ENCODE measurements at places on chromosomes 12 and 14.

DNA sequence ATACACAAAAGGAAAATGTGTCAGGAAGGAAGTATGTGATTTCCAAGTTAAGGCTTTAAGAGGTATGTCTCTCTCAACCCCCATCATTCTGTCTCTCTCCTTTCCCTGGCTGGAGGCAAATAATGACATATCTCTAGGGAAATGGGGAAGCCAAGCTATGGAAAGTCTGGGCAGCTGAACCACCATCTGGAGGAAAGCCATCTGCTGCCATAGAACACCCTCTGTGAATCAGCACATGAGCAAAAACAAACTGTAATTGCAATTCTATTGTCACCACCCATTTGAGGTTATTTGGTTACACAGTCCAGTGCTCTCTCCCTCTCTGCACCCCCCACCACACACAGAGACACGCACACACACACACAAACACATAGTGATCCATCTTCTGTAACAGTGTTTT, 766.2 kb downstream of the FLRT2 start:
- peak; percentile 2 for DNase-seq

- DNase-seq, result no peak
These were observed 2.8 kb downstream of the TGM1 start for GRCh38 chr14:24260026-24260779.

DNA sequence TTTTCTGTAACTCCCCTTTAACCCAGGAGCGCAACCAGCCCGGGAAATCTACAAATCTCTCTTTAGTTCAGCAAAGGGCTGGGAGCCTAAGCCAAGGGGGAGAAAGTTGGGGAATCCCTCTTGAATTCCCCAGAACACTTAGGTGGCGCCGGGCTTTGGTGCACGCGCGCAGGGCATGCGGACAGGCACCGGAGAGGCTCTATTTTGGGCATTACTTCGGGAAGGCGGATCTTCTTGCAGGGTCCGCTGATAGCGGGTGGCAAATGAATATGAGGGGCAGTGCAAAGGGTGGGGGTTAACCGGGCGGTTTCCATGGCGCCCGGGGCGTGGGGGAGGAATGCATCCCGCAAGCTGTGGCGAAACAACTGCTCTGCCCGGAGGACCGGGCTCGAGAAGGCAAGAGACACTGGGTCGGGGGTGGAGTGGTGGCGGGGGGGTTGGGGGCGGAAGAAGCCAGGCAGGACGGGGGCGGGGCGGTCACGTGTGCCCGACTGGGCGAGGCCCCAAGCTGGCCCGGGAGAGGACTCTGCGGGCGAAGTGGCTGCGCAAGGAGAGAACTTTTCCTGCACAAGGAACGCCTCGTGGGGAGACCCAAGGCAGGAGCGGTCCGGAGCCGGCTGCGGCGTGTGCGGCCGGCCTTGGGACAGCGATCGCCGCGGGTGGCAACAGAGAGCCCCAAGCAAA, at the start of gene FLVCR2:
TSS of gene FLVCR2 (plus strand) at position 519 of the 684 bp plus-strand sequence. CDS start 353 bp downstream, outside the sequence.
- peak; percentile 20 for DNase-seq

DNA sequence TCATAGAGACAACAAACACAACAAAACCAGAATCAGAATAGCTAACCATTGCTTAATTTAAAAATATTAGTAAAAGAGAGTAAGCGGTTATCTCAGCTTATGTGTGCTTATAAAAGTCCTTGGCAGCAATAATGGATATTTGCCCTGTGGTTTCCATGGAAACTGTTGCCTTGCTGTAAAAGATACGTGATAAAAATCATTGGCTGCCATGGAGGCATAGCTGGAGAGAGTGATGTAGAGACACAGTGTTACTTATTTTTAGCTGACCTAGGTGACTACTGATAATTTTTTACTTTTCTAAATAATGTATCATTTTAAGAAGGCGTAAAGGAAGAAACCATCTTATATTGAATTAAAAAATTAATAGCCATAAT, 92.9 kb downstream of the ERC1 start:
- no peak for DNase-seq

DNA sequence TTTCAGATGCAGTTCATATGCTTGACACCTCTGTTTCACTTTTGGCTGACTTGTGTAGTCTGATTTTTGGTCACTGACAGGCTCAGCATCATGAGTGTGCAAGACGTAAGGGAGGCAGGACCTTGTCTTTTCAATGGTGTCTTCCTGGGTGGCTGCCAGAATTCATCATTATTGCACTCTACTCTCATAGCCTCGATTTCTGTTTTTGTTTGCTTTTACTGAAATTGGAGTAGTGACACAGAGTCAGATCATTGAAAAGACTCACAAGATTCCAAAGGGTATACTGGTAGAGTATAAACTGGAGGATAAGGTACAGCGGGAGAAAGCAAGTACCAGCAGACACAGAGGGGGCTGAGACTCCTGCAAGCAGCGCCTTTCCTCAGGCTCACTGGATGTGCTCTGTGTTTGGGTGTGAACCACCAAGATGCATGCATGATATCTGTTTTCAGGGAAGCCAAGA, 126.3 kb upstream of the FGD4 start:
- no peak for DNase-seq

- DNase-seq, result no peak
These were observed 45.1 kb upstream of the KITLG start for GRCh38 chr12:88625356-88625755.

DNA sequence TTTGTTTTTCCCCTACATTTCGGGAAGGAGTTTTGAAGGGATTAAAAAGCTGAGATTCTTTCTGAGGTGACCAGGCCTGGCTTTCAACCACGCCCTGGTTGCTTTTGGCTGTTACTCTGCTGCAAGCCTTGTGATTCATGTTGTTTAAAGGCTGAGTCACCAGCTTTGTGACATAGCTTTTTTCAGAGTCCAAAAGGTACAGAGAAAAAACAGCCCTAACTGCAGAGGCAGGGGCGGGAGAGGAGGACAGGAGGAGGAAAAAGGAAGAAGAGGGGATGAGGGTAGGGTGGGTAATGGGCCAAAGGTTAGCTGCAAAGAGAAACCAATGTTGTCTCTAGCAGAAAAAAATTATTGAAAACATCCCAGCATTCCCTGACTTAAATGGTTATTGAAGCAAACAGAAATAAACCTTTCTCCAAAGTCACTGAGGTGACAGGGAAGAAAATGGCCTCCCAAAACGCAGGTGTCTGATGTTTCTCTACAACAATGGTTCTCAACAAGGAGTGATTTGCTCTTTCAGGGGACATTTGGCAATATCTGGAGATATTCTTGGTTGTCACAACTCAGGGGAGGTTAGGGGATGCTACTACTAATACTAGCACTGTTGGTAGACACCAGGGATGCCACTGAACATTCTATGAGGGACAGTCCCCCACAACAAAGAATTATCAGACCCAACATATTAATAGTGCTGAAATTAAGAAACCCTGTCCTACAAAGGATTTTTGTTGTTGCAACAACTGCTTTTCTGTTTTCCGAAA, 2.1 kb upstream of the UBC start:
- DNase-seq, result peak; percentile 89

Measured in HS-5 (cell line).